ENCODE measurements at places on chromosomes 5 and 9.

GRCh38 chr5:14054111-14054854 is 88.9 kb upstream of the TRIO start:
- no peak for DNase-seq

DNA sequence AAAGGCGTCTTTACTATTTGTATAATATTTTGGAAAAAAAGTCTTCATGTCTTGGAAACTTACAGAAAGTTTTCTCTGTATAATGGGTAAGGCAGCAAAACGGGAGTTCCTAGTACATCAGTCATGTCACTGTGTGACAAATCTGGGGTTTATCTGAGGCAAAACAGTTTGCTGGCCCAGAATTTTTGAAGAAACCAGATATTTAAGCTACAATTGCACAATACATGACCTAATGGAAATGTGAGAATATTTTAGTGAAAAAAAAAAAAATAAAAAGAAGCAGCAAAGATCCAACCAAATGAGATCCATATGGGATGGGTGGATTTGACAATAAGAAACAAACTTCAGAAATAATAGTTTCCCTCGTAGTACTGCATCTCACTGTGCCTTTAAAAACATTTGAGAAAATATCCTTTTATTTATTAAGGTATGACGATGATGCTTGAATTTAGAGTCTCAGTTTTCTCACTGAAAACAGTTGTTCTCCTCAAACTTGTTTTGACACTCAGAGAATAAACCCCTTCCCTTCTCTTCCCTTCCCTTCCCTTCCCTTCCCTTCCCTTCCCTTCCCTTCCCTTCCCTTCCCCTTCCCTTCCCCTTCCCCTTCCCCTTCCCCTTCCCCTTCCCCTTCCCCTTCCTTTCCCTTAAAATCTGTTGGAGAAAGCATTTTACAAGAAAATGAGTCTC is 180.5 kb upstream of the TUT7 start:
- DNase-seq = no peak

DNA sequence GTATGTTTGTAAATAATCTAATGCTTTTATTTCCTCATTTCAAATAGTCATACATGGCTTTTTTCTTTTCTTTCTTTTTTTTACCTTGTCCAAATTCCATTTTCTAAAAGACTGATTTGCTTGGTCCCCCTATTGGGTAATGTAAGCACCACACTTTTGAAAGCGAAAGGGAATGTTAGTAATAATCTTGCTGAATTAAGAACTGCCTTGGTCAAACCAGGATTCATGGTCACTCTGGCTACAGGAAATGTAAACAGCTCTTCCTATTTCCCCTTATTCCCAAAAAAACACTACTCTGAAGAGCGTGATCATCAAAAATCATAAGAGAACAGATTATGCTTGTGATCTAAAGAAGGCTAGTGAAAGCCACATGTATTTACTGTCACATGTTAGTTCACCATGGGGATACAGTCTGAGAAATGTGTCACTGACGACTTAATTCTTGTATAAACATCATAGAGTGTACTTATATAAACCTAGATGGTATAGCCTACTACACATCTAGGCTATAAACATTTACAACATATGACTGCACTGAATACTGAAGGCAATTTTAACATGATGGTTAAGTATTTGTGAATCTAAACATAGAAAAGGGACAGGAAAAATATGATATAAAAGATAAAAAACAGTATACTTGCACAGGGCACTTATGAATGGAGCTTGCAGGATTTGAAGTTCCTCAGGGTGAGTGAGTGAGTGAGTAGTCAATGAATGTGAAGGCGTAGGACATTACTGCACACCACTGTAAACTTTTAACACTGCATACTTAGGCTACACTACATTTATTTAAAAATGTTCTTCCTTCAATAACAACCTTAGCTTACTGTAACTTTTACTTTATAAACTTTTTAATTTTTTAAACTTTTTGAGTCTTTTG is 75.3 kb downstream of the HMGCR start:
- no peak for DNase-seq

DNA sequence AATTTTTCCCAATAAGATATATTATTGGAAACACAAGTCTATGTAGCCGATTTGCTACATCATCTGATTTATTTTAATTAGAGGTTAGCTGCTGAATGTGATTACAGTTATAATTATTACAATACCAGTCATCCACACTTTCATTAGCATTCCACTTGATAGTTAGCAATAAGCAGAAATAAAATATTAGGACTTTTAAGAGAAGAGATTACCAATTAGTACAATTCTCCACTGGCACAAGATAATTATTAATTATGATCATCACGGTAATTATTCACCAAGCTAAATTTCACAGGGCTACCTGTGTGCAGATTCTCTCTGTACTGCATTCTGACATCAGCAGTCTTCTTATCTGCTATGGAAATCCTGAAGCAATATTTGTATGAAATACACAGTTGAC is 474.7 kb downstream of the TLE4 start:
- DNase-seq = no peak

DNA sequence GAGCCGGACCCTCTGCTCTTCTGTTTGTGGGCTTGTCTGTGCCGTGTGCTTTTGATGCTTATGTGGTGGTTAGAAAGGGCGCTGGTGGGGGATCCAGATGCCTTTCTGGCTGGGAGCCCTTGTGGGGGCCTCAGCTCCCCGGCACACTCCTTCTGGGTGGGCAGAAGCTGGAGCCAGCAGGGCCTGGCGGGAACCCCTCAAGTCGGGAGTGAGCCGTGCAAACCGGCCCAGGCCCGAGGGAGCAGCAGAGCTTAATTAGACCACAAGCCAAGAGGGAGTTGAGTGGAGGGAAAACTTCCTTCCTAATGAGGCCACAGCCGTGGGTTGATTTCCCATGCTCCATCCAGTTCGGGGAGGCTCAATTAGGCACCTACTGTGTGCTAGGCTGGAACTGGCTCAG is 76.0 kb upstream of the RNU6ATAC start:
- DNase-seq = no peak

- DNase-seq = no peak
These were observed 51.4 kb upstream of the XPA start for GRCh38 chr9:97748525-97748924.

- DNase-seq = no peak
These were observed 32.2 kb downstream of the ZNF131 start for GRCh38 chr5:43152946-43153345.

DNA sequence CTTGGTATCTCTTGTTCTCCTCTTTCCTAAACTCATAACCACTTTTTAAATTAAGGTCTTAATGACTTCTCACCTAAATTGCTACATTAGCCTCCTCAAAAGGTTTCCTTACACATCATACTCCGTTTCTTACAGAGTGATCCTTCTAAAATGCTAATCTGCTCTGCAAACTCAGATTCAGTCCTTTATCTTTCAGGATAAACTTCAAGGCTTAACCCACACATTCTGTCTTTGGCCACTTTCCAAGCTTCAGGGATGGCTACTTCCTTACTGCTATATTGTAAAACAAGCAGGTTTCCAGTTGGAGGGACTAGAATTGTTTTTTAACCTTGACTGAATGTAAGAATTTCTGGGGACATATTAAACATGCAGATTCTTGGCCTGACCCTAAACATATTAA is 105.5 kb upstream of the CHD1 start:
- no peak for DNase-seq

GRCh38 chr9:132099741-132100407 is 20.2 kb upstream of the MED27 start:
- DNase-seq = no peak

GRCh38 chr9:354453-354852 is 139.8 kb downstream of the DOCK8 start:
- no peak for DNase-seq

GRCh38 chr5:2879701-2880100 is 128.2 kb upstream of the IRX2 start:
- DNase-seq = no peak

DNA sequence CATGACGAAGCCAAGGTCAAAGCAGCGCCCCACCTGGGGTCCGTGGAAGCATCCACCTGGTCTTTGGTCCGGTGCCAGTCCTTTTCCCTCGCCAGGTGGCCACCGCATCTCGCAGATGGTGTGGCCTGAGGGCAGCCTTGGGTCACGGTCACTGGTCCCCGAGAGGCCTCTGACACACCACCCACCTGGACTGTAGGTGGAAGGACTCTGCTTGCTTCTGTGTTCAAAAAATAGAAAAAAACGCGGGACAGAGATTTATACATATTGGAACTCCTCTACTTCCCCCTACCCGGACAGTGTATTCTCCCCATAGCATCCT is 466 bp upstream of the TTC39B start:
- DNase-seq = no peak

- no peak for DNase-seq
These were observed 211.9 kb upstream of the TRPM3 start for GRCh38 chr9:71333321-71333720.

- no peak for DNase-seq
These were observed 199.5 kb upstream of the TAS2R1 start for GRCh38 chr5:9829621-9830020.

DNA sequence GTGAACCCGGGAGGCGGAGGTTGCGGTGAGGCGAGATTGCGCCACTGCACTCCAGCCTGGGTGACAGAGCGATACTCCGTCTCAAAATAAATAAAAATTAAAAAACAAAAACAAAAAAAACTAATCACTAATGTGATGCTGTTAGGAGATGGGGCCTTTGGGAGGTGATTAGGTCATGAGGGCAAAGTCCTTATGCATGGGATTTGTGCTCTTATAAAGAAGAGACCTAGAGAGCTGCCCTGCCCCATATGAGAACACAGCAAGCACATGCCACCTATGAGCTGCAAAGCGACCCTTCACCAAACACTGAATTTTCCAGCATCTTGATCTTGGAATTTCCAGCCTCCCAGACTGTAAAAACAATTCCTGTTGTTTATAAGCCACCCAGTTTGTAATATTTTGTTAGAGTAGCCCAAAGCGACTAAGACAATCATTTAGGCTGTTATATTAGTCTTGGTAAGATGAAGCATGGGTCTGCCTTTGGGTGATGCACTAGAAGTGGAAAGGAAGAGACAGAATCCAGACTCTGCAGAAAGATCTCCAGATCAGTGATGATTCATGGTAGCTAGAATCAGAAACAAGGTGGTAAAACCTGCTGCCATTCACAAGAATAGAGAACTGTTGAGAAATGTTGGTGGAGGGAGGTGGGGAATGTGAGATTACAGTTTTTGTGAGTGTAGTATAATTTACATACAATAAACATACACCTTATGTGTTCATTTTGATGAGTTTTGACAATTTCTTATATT is 26.2 kb downstream of the GPR21 start:
- DNase-seq = no peak

GRCh38 chr9:37923118-37923795 is 19.3 kb upstream of the SLC25A51 start:
- DNase-seq = no peak

DNA sequence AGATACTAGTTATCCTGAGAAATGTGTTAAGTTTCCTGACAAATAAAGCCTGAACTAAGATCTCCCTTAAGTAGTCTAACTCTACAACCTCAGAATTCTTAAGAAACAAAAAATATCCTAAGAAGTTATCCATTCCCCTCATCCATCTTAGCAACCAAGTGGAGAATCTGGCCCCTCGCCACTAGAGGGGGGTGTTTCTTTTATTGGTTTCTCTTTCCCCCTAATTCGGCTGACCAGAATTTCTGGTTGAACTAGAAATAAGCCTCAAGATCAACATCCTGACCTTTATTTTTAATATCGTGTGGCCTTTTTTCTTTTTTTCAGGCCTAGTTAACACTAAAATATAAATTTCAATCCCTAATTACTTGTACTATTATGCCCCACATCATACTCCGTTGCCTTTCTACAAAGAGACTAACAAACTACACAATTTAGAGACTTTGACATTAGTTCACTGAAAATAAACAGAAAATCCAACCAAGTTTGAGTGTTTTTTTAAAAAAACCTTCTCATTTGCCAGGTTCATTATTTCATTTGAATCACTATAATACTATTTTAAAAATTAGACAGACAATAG is 14.3 kb upstream of the NR4A3 start:
- peak; percentile 70 for DNase-seq

DNA sequence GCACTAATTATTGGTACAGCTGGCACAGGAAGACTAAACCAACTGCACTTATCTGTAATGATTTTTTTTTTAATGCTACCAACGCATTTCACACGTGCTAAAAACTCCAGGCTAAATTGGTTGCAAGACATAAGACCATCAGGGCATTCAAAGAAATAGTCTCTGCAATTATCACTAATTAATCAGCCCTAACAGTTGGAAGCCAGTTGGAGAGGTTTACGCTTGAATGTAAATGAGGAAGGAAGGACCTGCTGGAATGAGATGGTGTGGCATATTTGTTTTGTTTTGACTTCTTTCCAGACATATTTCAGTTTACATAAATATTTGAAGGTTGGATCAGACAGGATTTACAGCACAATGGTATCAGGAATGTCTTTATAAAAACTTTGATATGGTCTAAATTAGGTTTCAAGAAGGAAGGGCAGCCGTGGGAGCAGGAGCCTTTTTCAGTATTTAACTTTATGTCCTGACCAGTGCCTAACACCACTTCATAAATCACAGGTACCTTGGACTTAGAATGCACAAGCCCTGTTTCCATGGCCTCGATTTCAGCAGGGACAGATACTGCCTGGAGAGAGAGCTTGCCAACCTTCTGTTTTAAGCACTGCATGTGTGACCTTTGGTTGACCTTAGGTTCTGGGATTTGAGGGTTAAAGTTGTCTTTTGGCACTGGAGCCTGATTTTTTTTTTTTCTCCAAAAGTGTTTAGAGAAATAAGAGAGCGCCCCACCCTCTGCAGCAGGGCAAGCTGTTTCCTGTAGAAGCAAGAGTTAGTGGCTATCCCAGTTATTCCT is 199.8 kb upstream of the MAP3K1 start:
- DNase-seq = no peak

DNA sequence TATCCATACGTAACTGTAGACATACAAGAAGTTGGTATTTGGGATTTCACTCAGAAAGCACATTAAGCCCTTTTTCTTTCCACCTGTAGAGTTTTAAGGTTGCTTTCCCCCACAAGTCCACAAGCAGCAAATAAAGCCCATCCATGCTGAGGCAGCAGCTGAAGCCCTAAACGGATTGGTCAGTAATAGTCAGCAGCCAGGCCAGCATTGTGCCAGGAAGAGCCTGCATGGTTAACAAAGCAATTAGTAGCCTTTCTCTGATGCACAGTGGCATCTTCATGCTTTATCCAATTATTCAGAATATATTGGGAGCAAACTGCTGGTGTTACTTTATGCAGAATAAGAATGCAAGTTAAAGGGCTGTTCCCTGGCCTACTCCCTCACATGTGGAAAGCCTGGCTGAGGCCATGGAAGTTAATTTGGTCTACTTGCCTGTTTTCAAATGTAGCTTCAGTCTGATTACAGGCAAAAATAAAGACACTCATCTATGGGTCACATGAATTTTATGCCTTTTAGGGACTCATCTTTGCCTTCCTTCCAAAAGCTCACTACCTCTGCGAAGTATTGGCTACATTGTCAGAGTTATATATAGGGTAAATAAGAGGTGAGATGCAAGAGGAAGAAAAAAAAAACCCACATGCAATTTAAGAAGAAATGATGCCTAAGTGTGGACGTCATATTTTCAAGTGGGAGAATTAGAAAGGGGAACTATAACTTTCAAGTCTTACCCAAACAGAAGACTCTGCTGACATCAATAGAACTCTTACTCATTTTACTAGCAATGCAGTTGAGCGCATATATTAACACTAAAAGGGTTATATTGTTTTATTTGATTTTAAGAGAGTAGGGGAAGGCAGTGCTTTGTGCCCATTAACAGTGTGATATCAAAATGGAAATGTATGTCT is 15.9 kb downstream of the EBF1 start:
- no peak for DNase-seq

All from germinal center (tissue), 1 donor.